Bronchial smooth muscle cell (primary cell): ENCODE measurements at places on chromosomes 6 and 20. TPM values are rescaled to one million over a fixed set of nuclear protein-coding genes. Genes with fewer than 3 reads are reported as not detected.

Gene MATN4
- 0.17 TPM in 1 of 2 replicates, not detected in the other for total RNA-seq

Gene F13A1
- not detected in 2 replicates for total RNA-seq

Gene CST2
- total RNA-seq = not detected in 2 replicates

Gene PEDS1
- 5.5 and 8.7 TPM in 2 replicates for total RNA-seq

Gene STX11
- 0.32 TPM in 1 of 2 replicates, not detected in the other for total RNA-seq

Gene FABP7
- total RNA-seq = not detected in 2 replicates
